ENCODE measurements at places on chromosomes 2 and 18.

DNA sequence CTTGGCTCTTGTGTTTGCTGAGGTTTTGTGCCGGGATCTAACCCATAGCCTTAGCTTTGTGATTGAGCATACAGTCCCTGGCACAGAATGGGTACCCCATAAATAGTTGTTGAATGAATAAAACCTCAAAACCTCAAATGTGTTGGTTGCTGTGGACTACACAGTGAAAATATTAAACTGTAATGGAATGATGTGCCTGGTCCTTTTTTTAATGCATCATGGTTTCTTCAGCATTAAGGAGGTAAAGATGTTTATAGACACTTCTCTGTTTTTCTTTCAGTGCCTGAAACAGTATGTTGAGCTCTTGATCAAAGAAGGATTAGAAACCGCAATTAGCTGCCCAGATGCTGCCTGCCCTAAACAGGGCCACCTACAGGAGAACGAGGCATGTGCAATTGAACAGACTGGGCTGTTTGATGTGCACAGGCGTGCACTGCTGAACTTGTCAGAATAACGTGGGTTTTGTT is 97.0 kb downstream of the RNF144A start:
- peak; percentile 38 for DNase-seq

- peak; percentile 53 for DNase-seq
These were observed 979 bp downstream of the SLC9A2 start for GRCh38 chr2:102620332-102620731.

- no peak for DNase-seq
These were observed 58.6 kb downstream of the FANCL start for GRCh38 chr2:58182527-58182926.

DNA sequence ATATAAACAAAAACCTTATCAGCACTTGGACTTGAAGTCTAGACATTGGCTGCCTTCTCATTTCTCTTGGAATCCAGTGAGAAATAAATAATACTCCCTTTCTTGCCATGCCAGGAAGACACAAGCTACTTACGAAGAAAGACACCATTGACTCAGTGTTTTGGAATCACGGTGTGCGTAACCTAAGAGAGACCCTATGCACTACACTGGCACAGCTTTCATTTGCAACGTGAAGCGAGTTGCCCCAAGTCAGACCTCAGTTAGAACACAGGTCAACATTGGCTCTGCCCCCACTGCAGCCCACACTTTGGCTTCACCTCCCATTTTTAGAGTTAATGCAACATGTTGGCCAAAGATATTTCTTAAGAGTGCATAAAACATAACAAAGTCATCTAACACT is 54.2 kb downstream of the PIEZO2 start:
- DNase-seq, result no peak

GRCh38 chr2:147051248-147051647 is 793.6 kb upstream of the ACVR2A start:
- DNase-seq, result no peak

All from SW480 (cell line).